Adrenal gland (tissue), 19 donors: ENCODE measurements at places on chromosomes 7 and 10.
A peak's percentile ranks its signal among the peaks of the same experiment; 100 is the strongest.

DNA sequence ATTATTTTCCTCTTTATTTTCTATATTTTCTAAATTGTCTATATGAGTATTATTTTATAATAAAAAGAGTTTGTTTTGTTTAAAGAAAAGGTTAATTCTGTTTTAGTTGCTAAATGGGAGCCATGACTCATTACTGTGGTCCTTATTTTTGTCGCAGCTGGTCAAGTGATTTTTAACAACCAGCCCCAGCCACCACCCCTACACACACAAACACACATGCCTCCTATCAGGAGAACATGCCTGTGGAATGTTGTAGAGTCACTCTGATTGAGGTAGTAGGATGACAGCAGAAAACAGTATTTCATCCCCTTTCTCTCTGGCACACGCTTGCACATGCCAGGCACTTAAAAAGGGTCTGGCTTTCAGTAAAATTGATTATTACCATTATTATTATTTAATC, 68.6 kb upstream of the GDF10 start:
- DNase-seq, result no peak

DNA sequence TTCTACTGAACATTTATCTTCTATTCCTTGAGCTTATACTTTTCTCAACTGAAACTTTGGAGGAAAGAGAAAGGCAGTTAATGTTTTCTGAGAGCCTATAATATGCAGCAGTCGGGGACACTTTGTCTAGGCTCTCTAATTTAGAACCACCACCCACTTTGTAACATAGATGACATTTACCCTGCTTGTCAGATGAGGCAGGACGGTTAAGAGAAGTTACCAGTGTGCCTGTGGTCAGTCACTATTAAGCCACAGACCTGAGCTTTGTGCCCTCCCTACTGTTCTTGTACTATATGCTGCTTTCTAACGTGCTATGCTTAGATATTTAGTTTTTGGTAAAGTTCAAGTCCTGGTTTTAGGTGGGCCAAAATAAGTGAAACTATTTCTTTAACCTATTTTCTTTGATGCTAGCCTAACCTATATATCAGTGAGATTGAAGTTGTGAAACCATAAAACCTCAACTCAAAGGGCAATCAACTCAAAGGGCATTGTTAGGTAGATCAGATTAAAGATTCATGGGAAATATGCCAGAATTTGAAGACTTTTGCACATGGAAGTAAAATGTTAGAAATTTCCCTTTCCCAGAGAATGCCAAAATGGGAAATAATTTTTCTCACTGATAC, 156.5 kb upstream of the AGR3 start:
- no peak for DNase-seq

DNA sequence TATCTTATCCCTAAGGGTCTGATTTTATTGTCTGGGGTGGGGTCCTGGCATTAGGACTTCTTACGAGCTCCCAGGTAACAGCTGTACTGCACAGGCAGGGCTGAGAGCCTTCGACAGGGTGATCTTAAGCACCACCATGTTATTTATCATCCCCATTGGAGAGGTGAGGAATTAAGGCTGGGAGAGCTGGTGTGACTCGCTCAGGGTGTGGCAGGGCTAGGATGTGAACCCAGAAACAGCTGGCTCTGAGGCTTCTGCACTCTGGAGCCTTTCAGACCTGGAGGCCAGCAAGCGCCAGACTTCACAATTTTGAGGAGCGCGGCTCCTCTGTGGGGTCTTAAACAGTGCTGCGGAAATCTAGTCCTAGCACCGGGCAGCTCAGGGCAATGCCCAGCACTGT, 27.4 kb upstream of the NDST2 start:
- no peak for DNase-seq

- no peak for DNase-seq
These were observed 50.9 kb downstream of the CCDC3 start for GRCh38 chr10:12950583-12951128.

DNA sequence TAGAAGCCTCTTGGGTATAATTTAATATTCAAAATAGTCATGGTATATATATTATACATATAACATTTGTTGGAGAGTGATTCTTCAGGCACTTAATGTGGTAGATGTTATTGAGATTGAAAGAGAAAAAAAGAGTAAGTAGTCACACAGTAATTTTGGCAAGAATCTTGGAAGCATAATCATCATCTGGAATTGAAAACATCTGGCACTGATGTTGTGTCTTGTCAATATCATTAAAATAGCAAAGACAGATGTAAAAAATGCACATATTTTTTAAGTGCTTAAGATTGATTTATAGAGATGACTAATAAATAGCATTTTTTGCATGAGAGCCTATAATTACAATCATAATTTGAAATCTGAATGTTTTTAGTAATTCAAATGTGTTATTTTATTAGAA, 9.5 kb downstream of the SEMA3D start:
- no peak for DNase-seq

DNA sequence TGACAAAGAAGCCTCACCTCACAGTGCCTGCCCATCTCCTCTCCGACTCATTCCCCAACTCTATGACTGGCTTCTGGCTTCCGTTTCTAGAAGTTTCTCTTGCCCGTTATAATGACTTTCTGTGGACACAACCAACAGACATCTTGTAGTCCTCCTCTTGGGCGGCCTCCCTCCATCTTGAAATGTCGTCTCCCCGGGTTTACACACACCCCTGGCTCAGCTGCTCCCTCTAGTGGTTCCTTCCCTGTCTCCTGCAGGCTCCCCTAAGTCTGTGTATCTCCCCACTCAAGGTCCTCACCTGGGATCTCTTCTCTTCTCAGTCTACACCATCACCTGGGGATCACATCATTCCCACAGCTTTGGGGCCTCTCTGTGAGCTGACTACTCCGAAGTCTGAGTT, 123.4 kb upstream of the NEBL start:
- peak; percentile 43 for DNase-seq

- DNase-seq, result peak; percentile 60
These were observed 699 bp downstream of the GHITM start for GRCh38 chr10:84140036-84140379.

DNA sequence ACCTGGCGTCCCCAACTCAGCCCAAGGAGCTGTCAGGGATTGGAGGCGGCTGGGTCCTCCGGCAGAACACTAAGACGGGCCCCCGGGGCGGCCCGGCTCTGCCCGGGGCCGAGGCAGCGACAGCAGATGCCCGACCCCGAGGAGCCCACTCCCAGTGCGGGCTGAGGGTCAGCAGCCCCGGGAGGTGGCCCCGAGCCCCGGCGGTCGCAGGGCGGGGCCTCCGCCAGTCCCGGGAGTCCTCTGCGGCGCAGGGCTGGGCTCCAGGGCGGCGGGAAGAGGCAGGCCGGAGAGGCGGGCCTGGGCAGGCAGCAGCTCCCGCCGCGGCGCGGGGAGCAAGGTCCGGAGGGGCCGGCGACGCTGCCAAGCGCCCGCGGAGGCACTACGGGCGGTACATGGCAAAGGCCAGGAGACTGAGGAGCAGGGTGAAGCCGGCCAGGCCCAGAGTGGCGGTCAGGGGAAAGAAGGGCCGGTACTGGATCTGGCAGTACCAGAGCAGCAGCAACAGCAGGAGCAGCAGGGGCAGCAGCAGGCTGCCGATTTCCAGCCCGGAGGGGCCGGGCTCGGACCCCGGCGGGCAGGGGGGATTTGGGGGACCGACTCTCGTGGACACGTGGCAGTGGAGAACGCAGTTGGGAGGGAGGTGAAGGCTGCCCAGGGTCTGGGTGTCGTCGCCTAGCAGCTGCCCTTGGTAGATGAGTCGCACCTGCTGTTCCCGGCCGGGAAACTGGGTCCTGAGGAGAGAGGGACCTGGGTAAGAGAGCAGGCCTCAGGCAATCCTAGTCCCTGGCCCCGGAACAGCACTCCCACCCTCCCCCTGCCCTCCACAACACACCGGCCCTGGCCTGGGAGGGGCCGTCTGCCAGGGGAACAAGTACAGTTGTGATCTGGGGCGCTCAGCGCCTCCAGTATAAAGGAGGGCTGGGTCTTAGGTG, 827 bp upstream of the FASTK start:
- no peak for DNase-seq

DNA sequence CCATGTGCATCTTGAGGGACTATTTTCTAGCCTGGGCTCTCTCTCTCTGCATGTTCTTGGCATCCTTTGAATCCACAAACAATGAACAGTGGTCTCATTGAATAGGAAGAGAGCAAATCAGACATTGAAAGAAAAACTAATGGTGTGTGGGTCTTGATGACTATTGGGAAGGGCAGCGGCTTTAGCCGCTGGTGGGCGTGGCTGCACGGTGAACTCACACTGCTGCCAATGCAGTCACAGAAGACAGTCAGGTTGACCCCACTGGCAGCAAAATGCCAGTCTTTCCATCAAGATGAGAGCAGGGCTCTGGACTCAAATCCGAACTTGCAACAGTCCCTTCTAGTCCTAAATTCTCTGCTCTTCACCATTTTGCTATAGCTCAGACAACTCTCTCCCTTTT, 91.0 kb downstream of the ADARB2 start:
- DNase-seq, result no peak

- DNase-seq, result no peak
These were observed 145.4 kb downstream of the KIF20B start for GRCh38 chr10:89846786-89847185.

DNA sequence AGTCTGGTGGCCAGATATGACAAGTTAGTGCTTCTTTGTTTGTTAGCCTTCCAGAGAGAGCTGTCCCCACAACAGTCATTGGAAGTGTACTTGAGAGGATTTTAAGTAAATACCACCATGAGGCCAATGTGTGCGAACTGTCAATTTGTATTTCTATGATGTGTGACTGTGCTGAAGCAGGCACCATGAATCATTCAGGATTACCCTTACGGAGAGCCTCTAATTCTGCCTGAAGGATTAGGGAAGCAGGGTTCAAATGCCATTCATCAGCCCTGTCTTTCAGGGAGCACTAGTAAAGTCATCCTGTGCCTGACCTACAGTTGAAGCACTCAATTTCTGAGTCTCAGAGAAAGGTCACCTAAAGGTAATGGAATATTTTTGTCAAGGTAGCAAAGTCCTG, 109.3 kb downstream of the GATA3 start:
- DNase-seq, result no peak

- no peak for DNase-seq
These were observed 161.2 kb downstream of the CAMK1D start for GRCh38 chr10:12510501-12510941.

DNA sequence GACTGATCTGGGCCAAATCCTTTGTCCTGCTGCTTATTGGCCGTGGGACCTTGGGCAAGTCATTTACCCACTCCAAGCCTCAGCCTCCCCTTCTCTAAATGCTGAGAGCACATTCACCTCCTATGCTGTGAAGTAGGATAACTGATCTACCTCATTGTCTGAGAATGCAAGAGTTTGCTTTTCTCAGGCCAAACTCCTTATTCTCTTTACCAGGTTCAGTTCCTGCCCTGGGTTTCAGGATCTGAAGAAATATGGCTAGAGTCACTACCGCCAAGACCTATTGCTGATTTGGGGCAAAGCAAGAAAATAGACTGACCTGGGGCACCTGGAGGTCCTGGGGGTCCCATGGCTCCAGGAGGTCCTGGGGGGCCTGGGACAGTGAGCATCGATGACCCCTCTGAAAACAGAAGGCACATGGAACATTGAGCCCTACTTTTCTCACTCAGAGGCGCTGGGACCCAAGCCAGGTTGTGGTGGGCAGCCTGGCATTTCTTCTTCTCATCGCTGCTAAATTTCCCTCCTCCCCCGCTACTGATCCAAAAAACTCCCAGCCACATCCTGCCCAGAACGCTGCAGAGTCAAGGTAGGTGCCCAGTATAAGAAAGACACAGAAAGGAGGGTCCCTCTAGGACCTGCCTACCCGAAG, 42.4 kb downstream of the COL17A1 start:
- no peak for DNase-seq

DNA sequence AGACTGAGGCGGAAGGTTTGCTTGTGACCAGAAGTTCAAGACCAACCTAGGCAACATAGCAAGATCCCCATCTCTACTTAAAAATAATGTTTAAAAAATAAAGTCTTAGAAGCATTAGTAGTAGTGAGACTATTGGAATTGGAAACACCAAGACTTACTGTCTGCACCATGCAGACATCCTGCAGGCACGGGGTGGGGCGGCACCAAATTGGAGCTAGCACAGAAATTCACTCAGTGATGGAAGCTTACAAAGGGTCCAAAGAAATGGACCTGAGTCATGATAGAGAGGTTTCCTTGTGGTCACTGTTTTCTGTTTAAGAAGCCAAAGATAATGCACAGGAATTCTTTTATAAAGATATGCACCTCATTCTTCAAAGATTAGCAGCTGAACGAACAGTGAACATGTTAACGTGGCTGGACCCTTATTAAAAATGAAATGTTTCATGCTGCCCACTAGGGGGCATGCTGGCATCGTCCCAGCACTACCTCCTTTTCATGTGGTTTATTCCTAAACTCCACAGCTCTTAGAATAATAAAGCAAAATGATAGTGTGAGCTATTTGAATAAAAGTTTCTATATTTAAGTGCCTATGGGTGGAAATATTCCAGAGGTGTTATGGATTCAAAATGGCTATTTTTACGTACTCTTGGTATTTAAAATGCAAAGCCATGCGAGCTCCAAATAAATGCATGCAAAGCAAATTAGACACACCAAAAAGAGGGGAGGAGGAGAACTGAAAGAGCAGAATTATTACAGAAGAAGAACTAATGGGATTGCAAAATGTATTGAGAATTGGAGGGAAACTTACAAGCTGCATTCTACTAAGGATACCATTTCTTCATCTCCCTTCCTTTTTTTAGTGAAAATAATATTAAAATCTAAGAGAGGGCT, 28.6 kb downstream of the PDSS1 start:
- DNase-seq, result peak; percentile 63

GRCh38 chr7:19209166-19209696, 64.0 kb upstream of the FERD3L start:
- DNase-seq, result no peak

- DNase-seq, result peak; percentile 44
These were observed 15.0 kb upstream of the GFRA1 start for GRCh38 chr10:116287906-116288501.

DNA sequence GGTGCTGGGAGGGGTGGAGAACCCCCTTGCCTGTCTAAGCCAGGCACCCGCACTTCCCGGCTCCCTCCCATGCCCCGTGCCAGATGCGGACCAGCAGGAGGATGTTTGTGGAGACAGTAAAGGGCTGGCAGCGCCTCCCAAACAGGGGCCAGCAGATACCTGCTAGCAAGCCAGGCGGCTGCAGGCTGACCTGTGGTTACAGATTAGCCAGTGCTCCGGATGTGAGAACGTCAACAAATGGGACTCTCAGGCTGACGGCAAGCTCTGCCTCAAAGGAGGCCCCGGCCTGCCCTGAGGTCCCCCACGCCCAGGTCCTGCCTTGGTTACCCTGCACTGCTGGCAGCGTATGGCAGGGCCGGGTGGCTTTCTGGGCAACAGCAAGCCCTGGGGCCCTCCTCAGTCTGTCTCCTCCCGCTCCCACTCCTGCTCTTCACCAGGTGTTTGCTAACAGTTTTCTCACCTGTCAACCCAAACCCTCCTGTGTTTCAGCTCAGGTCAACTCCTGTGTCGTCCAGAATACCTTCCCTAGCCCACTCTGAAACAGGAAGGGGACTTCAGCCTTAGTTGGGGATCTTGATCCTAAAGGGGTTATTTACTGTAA, 85.4 kb downstream of the NEURL1 start:
- DNase-seq, result no peak

DNA sequence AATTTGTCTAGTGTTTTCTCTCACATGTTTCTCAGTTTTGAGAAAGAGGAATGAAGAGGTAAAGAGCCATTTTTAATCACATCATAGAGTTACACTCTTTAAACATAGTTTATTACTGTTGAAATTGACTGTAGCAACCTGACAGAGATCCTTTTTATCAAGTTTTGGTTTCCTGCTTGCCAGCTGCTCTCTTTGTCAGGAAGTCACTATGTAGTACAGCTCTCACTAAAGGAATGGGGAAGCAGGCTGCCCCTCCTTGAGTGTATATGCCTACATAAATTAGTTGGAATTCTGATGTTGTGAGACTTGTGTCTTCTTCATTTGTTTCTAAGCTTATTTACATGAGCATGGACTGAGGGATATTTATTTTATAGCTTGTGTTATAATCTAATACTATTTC, 1274.0 kb upstream of the CELF2 start:
- DNase-seq, result no peak
